Dorsolateral prefrontal cortex (tissue), 122 donors: ENCODE measurements at places on chromosomes 13 and 19.

- no peak for DNase-seq
Measured at GRCh38 chr13:112651311-112651710, 38.5 kb upstream of the ATP11A start.

DNA sequence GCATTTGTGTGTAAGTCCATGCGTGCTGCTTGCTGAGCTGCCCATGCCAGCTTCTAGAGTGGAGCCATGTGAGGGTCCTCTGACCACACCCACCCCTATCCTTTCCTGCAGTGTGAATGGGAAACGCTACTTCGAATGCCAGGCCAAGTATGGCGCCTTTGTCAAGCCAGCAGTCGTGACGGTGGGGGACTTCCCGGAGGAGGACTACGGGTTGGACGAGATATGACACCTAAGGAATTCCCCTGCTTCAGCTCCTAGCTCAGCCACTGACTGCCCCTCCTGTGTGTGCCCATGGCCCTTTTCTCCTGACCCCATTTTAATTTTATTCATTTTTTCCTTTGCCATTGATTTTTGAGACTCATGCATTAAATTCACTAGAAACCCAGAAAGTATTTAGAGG is 10.3 kb downstream of the TBCB start:
- DNase-seq, result no peak

- DNase-seq, result no peak
Measured at GRCh38 chr13:86282442-86282841, 483.2 kb upstream of the SLITRK6 start.

- no peak for DNase-seq
Measured at GRCh38 chr13:36447501-36447900, 15.2 kb downstream of the CCNA1 start.

DNA sequence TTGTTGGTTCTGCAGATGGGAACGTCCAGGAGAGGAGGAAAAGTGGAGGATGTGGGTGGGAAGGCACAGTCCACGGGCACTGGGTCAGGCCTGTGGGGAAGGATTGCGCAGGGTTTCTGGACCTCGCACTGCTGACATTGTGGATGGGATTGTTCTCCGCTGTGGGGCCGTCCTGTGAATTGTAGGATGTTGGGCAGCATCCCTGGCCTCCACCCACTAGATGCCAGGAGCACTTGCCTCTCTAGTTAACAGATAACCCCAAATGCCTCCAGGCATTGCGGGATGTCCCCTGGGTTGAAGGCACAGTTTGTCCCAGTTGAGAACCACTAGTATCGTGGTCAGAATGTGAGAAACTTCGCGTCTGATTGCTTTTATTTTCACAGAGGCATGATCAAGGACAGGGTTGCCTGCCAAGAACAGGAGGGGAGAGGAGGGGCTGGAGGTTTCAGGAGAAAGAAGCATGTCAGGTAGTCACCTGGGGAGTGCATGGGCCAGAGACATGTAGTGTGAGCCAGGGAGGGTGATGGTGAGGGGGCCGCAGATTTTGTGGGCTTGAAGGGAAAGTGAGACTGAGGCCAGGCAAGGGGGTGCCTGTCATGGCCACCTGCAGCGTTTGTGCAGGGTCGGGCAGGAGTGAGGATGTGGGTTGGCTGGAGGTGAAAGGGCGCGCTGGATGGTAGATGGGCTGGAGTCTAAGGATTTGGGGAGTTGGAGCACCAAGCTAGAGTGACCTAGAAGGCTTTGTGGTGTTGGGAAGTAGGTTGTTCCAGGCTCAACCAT is 3.2 kb downstream of the ZNF628 start:
- no peak for DNase-seq

- DNase-seq, result no peak
Measured at GRCh38 chr13:111855191-111855590, 211.8 kb upstream of the SOX1 start.

- no peak for DNase-seq
Measured at GRCh38 chr19:1168572-1169410, 5.3 kb downstream of the SBNO2 start.

DNA sequence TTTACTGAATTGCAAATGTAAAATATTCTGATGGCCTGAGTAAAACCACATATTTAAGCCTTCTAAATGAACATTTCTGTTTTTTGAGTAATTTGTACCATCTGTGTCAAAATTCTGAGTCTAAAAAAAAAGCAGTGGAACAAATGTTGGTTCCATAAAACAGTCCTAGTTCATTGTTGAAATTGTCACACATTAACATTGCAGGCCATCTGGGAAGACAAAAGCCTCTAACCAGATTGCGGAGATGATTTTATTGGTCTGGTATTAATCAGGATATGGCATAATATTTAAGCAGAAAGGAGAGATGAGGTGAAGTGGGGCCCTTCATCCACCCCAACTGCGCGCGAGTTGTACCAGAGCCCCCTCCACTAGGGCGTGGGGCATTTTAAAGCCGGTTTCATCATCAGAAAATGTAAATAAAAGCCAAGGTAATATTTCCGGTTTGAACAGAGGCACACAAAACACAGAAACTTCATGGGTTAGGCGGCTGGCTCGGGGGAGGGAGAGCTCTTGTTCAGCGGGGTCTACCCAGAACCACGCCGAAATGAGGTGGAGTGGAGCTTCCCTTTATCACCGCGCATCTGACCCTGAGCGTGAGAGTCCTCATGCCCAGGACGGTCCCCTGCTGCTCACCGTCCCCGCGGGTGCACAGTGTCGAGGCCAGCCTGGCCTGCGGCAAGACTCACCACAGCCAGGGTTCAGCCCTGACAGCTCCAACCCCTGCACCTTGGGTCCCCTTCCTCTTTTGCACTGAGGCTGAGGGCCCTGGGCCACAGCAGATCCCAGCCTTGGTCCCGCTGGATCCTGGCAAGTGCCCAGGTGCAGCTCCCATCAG is 169.2 kb downstream of the URI1 start:
- no peak for DNase-seq

DNA sequence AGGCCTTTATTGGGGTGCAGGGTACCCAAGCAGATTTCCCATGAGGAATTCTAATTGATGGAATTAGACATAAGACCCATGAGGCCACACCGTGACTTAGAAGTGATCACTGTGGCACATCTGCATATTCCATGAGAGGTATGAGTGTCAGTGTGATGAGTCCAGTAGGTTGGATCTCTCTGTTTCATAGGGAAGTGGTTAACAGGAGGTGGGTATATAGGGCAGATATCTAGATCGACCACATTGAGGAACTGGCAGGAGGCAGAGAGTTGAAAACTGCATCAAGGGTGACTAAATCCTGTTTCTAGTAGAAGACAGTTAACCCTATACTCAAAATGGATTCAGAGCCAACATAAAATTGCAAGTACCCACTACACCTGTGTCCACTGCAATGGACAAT is 68.6 kb upstream of the MIR17HG start:
- no peak for DNase-seq

GRCh38 chr13:97502181-97502580 is 68.2 kb downstream of the RAP2A start:
- no peak for DNase-seq

DNA sequence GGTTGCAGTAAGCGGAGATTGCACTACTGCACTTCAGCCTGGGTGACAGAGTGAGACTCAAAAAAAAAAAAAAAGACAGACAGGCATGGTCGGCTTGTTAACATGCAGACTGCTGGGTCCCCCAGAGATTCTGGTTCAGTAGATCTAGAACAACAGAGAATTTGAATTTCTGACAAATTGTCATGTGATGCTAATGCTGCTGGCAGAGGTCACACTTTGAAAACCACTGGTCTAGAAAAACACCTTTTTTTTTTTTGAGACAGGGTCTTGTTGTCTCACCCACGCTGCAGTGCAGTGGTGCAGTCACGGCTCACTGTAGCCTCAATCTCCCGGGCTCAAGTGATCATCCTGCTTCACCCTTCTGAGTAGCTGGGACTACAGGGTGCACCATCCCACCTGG is 7.7 kb upstream of the LRFN3 start:
- no peak for DNase-seq

DNA sequence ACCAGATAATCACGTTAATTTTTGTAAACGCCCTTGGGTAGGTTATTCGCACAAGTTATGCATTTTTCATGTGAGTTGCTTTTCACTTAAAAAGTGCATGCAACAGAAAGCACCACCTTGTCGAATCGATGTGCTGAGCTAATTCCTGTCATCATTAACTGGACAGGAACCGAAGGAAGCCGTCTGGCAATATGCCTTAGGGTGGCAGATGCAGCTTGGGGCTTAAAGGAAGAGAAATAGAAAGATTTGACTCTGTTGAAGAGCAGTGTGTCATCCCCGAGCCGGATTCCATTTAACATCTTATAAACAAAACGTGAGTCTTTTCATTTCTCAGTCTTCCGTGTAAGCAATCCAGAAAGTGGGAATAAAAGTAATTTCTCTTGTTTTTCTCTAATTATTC is 70.0 kb downstream of the ATP11A start:
- no peak for DNase-seq

DNA sequence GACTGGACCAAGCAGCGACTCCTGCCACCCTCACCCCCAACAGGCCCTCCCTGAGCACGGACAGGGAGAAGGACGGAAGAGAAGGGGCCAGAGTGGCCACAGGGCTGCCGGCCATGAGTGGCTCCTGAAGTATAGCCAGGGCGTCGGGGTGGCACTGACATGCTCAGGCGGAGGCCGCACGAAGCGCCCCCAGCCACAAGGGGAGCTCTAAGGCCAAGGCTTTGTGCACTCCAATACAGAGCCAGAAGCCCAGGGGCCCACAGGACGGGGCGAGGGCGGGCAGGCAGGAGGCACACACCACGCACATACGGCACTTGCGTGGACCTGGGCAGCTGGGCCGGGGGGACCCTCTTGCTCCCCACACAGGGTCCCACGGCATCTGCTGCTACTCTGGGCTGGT is 52.0 kb downstream of the KLF2 start:
- DNase-seq, result no peak

DNA sequence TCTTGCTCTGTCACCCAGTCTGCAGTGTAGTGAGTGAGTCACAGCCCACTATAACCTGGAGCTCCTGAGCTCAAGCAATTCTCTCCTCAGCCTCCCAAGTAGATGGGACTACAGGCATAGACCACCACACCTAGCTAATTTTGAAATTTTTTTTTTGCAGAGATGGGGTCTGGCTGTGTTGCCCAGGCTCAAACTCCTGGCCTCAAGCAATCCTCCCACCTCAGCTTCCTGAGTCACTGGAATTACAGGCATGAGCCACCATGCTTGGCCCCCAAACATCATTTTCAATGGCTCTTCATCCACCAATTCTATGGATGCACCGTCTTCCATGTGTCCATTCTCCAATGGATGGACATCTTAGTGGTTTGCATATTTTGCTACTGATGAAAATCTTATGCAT is 68.9 kb downstream of the ZNF557 start:
- DNase-seq, result no peak

- DNase-seq, result no peak
Measured at GRCh38 chr13:51681037-51681678, 96.9 kb downstream of the WDFY2 start.
